Jurkat, Clone E6-1 (cell line): ENCODE measurements at places on chromosomes 13 and 19.

GRCh38 chr19:6914321-6914720 is 26.9 kb downstream of the ADGRE1 start:
- DNase-seq = no peak

GRCh38 chr19:43872547-43873336 is 45.6 kb downstream of the ZNF283 start:
- no peak for DNase-seq

DNA sequence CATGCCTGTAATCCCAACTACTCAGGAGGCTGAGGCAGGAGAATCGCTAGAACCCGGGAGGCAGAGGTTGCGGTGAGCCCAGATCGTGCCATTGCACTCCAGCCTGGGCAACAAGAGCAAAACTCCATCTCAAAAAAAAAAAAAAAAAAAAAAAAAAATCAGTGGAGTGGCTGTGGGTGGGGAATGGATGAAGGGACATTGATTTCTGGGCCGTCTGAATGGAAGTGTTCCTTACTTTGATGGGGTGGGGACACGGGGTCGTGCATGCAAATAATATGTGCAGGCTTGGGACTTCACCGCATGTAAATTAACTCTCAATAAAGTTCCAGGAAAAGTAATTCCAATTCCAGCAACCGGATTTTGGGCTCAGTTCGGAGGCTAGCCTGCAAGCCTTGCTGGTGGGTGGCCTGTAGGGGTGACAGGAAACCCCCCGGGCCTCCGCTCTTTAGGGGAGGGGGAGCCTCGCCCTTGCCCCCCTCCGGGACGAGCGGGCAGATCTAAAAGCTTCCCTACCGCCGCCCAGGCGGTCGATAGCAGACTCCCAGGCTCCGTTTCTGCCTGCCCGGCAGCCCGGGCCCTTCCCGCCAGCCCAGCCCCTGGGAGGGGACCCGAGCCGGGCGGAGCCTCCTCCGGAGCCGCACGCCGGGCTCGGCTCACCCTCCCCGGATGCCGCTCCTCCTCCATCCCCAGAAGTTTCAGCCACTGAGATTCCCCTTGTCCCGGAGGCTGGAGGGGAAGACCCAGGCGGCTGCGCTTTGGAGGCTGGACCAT is 48.0 kb upstream of the ADGRE5 start:
- no peak for DNase-seq

DNA sequence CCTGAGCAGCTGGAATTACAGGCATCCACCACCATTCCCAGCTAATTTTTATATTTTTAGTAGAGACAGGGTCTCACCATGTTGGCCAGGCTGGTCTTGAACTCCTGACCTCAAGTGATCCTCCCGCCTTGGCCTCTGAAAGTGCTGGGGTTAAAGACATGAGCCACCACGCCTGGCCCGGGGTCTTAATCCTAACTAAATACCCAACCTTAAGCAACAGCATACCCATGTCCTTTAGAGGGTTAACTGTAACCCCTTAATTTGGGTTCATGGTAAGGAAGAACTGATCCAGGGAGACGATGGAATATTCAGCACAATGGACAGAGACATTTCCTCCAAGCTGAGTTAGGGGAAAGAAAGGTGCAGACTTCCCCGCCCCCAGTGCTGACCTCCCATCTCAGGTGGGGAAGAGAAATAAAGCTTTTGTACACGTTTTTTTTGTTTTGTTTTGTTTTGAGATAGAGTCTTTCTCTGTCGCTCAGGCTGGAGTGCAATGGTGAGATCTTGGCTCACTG is 8.7 kb upstream of the GALP start:
- peak; percentile 22 for DNase-seq

DNA sequence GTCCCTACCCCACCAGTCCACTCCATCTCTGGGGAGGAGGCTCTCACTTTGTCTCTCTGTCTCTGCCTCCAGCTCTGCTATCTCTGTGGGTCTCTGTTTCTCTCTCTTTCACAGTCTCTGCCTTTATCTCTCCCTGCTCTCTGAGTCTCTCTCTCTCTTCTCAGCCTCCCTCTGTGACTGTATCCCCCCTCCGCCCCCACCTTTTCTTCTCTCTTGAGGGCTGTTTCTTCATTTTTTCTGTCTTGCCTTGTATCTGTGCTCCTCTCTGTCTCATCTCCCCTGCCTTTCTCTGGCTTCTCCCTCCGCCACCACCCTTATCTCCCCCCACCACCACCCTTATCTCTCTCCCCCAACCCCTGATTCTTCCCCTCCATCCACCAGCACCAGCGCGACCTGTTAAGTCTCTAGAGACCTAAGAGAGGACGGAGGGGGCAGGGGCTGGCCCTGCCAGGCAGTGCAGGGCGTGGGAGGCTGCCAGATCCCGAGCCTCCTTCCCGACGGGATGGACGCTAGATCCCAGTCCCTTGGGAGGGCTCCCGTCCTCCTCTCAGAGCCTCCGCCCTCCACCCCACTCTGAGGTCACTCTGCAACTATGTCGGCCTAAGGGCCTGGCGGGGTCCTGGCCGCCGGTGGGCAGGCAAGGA is 1.0 kb downstream of the AXL start:
- no peak for DNase-seq

- no peak for DNase-seq
These were observed 874 bp downstream of the TRIM28 start for GRCh38 chr19:58544591-58545285.

GRCh38 chr13:95083066-95083465 is 218.2 kb downstream of the ABCC4 start:
- DNase-seq = no peak

- no peak for DNase-seq
These were observed 123.0 kb downstream of the KDM4B start for GRCh38 chr19:5091684-5092480.

DNA sequence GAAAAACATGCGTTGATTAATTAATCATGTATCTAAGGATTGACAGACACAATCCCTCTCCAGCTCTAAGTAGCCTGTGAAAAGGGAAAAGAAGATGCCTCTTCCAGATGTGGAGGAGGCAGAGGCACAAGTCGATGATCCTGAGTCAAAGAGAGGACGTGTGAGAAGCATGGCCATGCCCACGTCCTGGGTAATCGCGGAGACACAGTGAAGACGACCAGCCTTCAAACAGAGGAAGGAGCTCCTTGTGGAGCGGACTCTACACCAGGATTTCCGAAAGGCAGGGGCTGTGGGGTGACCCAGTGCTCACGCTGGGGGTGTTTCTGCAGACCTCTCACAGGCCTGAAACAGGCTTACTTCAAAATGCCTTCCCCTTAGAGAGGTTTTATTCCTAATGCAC is 70.5 kb downstream of the COL4A1 start:
- DNase-seq = no peak
